Right atrium auricular region (tissue), 2 donors: ENCODE measurements at places on chromosomes 5 and 9.

GRCh38 chr5:149725296-149725695, 4.8 kb upstream of the PPARGC1B start:
- no peak for DNase-seq
- no peak overlapping the region for H3K27ac ChIP-seq
- no peaks in the 10 kb centered on the region for H3K36me3 ChIP-seq

GRCh38 chr5:108415726-108416125, 33.8 kb upstream of the FBXL17 start:
- no peaks in the 10 kb centered on the region for H3K36me3 ChIP-seq
- no peaks in the 10 kb centered on the region for H3K4me1 ChIP-seq
- no peak overlapping the region for H3K4me3 ChIP-seq
- no peaks in the 10 kb centered on the region for H3K27me3 ChIP-seq
- DNase-seq = no peak

- no peaks in the 10 kb centered on the region for H3K27me3 ChIP-seq
- no peak overlapping the region for H3K27ac ChIP-seq
- H3K36me3 ChIP-seq = no peaks in the 10 kb centered on the region
- no peaks in the 10 kb centered on the region for H3K4me1 ChIP-seq
- DNase-seq = no peak
Measured at GRCh38 chr9:12414514-12414913, 278.7 kb upstream of the TYRP1 start.

DNA sequence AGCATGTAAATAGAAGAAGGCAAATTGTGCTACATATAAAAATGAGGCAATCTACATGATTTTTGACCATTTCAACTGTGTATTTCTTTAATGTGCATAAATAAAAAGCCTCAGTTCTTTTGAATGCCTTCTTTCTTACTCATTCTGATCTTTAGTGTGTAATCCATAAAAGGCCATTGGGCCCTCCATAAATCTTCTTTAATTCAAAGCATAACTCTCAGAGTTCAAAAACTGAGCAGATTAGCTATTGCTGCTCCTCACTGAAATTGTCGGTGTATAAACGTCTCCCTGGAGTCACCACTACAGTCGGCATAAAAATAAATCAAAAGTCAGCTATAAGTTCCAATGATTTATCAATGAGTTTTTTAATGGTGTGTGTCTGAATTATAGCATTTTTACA, 45.3 kb upstream of the ADAMTSL1 start:
- H3K4me3 ChIP-seq = no peak overlapping the region
- H3K4me1 ChIP-seq = no peaks in the 10 kb centered on the region

GRCh38 chr5:133340002-133340755, 272.2 kb downstream of the FSTL4 start:
- H3K36me3 ChIP-seq = no peaks in the 10 kb centered on the region
- no peaks in the 10 kb centered on the region for H3K27me3 ChIP-seq
- no peaks in the 10 kb centered on the region for H3K4me1 ChIP-seq
- H3K27ac ChIP-seq = no peak overlapping the region

GRCh38 chr5:139446956-139447779, 7.8 kb upstream of the DNAJC18 start:
- DNase-seq = no peak
- no peak overlapping the region for H3K27ac ChIP-seq
- no peak overlapping the region for H3K4me3 ChIP-seq

DNA sequence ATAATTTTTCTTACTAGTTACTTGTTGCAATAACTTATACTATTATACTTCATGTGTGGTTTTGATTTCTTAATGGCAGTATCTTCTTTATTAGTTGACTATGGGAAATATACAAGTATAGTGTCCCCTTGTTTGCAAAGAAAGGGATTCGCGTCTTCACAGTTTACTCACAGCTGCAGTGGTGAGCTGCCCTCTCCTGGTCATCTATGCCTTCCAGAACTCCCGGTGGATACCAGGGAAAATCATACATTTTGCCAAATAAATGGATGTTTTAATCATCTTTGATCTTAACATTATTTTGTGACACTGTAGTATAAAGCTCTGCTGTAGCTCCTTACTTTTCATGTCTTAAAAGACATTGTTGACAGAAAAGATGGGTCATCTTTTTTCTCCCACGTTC, 142.0 kb downstream of the ZCCHC7 start:
- no peak overlapping the region for H3K4me3 ChIP-seq
- H3K4me1 ChIP-seq = no peaks in the 10 kb centered on the region
- no peak for DNase-seq

GRCh38 chr9:117704024-117704575, at the start of gene TLR4:
TSS of gene TLR4 (plus strand) at chr9:117704403. CDS start at chr9:117704473, 70 bp downstream.
- H3K36me3 ChIP-seq = peaks cover 6% of the 10 kb centered on the region
- peak within 1 kb of the TSS; percentile 49 for H3K4me3 ChIP-seq
- H3K4me1 ChIP-seq = peaks cover 12% of the 10 kb centered on the region
- peak; percentile 84 for DNase-seq
- no peaks in the 10 kb centered on the region for H3K27me3 ChIP-seq

DNA sequence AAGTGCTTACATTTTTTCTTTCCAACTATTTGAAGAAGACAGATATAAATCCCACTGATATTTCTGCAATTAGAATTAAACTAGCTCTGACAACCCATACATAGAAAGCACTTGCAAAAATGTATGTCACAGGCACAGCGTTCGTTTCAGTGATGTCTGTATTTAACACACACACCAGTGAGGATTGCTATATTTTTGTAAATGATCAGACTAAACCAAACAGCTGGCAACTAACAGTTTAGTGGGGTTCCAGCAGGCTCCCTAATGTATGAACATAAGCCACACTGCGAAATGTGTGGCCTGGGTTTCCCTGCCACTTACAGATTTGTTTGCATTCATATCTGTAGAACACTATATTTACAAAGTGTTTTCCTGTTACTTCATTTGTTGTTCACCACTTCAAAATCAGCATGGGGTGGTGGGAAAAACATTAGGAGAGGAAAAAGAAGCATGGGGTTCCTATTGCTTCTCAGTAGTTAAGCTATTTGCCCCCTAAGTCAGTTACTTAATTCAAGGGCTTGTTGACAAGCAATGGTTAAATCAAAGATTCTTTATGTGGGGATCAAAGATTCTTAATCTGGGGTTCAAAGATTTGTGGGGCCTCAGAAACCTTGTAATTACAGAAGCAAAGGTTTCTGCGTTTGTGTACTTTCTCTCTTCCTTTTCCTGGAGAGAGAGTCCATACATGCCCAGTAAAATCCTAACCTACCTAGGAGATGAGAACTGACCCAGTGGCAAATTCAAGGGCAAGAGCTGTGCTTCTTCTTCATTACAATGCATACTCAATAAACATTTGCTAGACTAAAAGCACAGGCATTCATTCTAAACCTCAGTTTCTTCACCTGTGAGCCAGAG, 27.1 kb downstream of the ZNF608 start:
- H3K27ac ChIP-seq = peak overlapping the region; percentile 67
- peaks cover 46% of the 10 kb centered on the region for H3K4me1 ChIP-seq
- DNase-seq = no peak
- no peaks in the 10 kb centered on the region for H3K27me3 ChIP-seq
- H3K4me3 ChIP-seq = no peak overlapping the region

GRCh38 chr5:160463740-160464465, 42.2 kb downstream of the PTTG1 start:
- H3K36me3 ChIP-seq = no peaks in the 10 kb centered on the region
- H3K4me3 ChIP-seq = no peak overlapping the region
- H3K27ac ChIP-seq = peak overlapping the region; percentile 19
- H3K27me3 ChIP-seq = no peaks in the 10 kb centered on the region

GRCh38 chr9:87685441-87685840, 40.5 kb upstream of the CTSL start:
- H3K36me3 ChIP-seq = no peaks in the 10 kb centered on the region
- peak; percentile 50 for DNase-seq
- no peaks in the 10 kb centered on the region for H3K4me1 ChIP-seq
- H3K4me3 ChIP-seq = no peak overlapping the region
- no peaks in the 10 kb centered on the region for H3K27me3 ChIP-seq
- H3K27ac ChIP-seq = no peak overlapping the region

GRCh38 chr5:67240846-67241245, 44.2 kb upstream of the CD180 start:
- DNase-seq = no peak
- no peaks in the 10 kb centered on the region for H3K4me1 ChIP-seq
- H3K27ac ChIP-seq = no peak overlapping the region
- no peak overlapping the region for H3K4me3 ChIP-seq
- no peaks in the 10 kb centered on the region for H3K27me3 ChIP-seq

GRCh38 chr9:137900584-137901310, 23.2 kb downstream of the CACNA1B start:
- no peak overlapping the region for H3K27ac ChIP-seq
- no peak overlapping the region for H3K4me3 ChIP-seq
- H3K4me1 ChIP-seq = no peaks in the 10 kb centered on the region
- no peaks in the 10 kb centered on the region for H3K27me3 ChIP-seq
- no peak for DNase-seq

- no peaks in the 10 kb centered on the region for H3K4me1 ChIP-seq
- no peaks in the 10 kb centered on the region for H3K36me3 ChIP-seq
- H3K27me3 ChIP-seq = no peaks in the 10 kb centered on the region
- no peak for DNase-seq
Measured at GRCh38 chr9:13952906-13953305, 361.0 kb downstream of the NFIB start.

DNA sequence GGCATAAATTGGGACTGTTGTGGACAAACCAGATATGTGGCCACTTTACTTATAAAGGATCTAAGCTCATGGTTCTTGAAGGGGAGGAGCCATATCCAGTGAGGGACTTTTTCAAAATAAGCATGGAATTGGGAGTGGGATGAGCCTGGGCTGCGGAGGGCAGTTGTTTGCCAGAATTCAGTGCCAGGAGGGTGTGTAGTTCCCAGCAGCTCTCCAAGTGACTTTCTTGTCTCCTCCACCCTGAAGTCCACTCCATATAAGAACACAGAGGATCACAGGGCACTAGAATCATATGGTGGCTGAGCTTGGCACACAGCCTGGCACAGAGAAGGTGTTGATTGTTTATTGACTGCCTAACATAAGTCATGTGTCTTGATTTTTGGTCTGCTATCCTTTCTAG, 121.1 kb downstream of the CAVIN4 start:
- H3K27me3 ChIP-seq = no peaks in the 10 kb centered on the region
- no peaks in the 10 kb centered on the region for H3K4me1 ChIP-seq
- DNase-seq = no peak
- no peak overlapping the region for H3K27ac ChIP-seq
- no peaks in the 10 kb centered on the region for H3K36me3 ChIP-seq

GRCh38 chr9:27572918-27573633, at the start of gene C9orf72:
TSS of gene C9orf72 (minus strand) at chr9:27573481. CDS start at chr9:27567120, 6,361 bp downstream.
- H3K4me3 ChIP-seq = peak within 1 kb of the TSS; percentile 87
- H3K27ac ChIP-seq = peak within 1 kb of the TSS; percentile 98
- H3K27me3 ChIP-seq = no peaks in the 10 kb centered on the region
- H3K4me1 ChIP-seq = peaks cover 33% of the 10 kb centered on the region
- DNase-seq = peak; percentile 65

DNA sequence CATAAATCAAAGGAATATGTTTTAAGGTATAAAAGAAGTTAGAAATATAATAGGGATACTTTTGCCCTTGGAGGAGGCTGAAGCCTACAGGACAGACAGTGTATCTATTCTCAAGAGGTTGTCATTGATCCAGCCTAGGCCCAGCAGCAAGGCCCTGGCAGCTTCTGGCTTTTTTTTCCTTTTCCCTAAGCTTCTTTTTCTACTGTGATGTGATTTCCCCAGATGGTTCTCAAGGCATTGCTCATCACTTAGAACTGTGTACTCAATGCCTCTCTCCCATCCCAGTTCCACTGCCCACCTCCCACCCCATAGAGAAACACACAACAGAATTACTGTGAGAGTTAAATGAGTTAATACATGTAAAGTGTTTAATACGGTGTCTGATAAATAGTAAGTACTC, 88.6 kb downstream of the SLC44A1 start:
- H3K4me3 ChIP-seq = no peak overlapping the region
- H3K27me3 ChIP-seq = no peaks in the 10 kb centered on the region
- H3K36me3 ChIP-seq = peaks cover 6% of the 10 kb centered on the region
- no peak overlapping the region for H3K27ac ChIP-seq
- DNase-seq = no peak

DNA sequence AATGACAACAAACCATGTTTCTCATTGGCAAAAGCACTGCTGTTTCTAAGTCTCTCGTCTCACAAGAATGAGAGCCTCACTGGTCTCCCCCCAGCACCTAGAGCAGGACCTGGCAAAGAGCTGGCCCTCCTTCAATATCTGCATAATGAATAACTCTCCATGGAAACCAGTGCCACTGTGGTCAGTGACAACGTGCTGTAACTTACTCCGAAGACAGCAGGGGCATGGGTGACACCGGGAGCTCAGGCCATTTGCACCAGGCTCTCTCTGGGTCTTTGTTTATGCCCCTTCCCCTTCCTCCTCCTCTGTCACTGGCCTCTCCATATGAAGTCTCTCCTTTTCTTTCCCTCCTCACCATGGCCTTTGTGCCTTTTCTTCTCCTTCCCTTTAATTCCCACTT, 33.3 kb downstream of the TAS2R1 start:
- no peak for DNase-seq
- no peak overlapping the region for H3K27ac ChIP-seq
- H3K4me1 ChIP-seq = no peaks in the 10 kb centered on the region
- no peaks in the 10 kb centered on the region for H3K27me3 ChIP-seq
- H3K4me3 ChIP-seq = no peak overlapping the region

GRCh38 chr9:82677086-82677485, 385.9 kb downstream of the RASEF start:
- no peak overlapping the region for H3K4me3 ChIP-seq
- H3K36me3 ChIP-seq = no peaks in the 10 kb centered on the region
- no peaks in the 10 kb centered on the region for H3K27me3 ChIP-seq
- no peak for DNase-seq
- no peaks in the 10 kb centered on the region for H3K4me1 ChIP-seq
- H3K27ac ChIP-seq = no peak overlapping the region

GRCh38 chr9:92665836-92666235, 4.1 kb downstream of the IPPK start:
- no peaks in the 10 kb centered on the region for H3K36me3 ChIP-seq
- H3K27me3 ChIP-seq = no peaks in the 10 kb centered on the region
- peak overlapping the region; percentile 46 for H3K27ac ChIP-seq

DNA sequence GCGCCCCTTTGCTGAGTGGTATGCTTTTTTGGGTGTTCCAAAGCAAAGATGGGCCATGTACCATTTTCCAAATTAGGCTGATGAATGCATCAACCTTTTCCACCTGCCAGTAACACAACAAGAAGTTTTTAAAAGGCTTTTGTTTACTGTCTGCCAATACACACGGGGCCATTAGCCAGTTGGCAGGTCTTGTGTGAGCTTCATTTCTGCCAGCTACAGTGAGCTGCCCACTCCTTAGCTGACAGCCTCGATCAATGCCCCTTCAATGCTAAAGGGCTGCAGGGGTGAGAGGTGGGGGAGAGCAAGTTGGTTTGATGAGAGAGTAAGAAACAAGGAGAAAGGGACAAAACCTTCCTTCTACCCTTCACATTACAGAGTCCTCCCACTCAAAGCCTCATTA, 128.7 kb downstream of the C5orf15 start:
- no peak overlapping the region for H3K4me3 ChIP-seq
- H3K27ac ChIP-seq = no peak overlapping the region
- H3K27me3 ChIP-seq = no peaks in the 10 kb centered on the region
- H3K4me1 ChIP-seq = no peaks in the 10 kb centered on the region
- H3K36me3 ChIP-seq = no peaks in the 10 kb centered on the region
- no peak for DNase-seq

- H3K4me3 ChIP-seq = peak overlapping the region; percentile 13
- H3K36me3 ChIP-seq = no peaks in the 10 kb centered on the region
- no peak for DNase-seq
- H3K27ac ChIP-seq = peak overlapping the region; percentile 87
- H3K27me3 ChIP-seq = no peaks in the 10 kb centered on the region
Measured at GRCh38 chr5:150148117-150148927, 7.3 kb downstream of the PDGFRB start.
